Right ventricle myocardium inferior (tissue), 1 donor: ENCODE measurements at places on chromosomes 3 and 15.
A peak's percentile ranks its signal among the peaks of the same experiment; 100 is the strongest.

- no peak for DNase-seq
Measured at GRCh38 chr15:81117136-81117535, 16.9 kb upstream of the CFAP161 start.

- no peak for DNase-seq
Measured at GRCh38 chr3:133977568-133977967, 52.2 kb downstream of the SLCO2A1 start.

DNA sequence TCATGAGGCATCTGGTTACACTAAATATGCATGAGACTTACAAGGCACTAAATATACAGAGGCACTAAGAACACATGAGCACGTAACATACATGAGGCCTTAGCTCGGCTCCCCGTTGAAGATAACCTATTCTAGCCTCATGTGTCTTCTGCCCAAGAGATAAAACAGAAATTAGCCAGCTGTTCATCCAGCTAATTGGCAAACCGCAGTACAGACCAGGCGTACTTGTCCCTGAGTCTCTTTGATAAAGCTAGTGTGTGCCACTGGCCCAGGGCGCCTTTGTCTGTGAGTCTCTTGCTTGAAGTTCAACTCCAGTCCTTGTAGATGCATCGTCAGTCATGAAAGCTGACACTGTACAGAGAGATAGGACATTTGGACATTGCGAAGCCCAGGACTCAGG is 121.9 kb upstream of the SPATA12 start:
- no peak for DNase-seq

GRCh38 chr3:110343945-110344344 is 727.7 kb upstream of the NECTIN3 start:
- DNase-seq, result no peak

DNA sequence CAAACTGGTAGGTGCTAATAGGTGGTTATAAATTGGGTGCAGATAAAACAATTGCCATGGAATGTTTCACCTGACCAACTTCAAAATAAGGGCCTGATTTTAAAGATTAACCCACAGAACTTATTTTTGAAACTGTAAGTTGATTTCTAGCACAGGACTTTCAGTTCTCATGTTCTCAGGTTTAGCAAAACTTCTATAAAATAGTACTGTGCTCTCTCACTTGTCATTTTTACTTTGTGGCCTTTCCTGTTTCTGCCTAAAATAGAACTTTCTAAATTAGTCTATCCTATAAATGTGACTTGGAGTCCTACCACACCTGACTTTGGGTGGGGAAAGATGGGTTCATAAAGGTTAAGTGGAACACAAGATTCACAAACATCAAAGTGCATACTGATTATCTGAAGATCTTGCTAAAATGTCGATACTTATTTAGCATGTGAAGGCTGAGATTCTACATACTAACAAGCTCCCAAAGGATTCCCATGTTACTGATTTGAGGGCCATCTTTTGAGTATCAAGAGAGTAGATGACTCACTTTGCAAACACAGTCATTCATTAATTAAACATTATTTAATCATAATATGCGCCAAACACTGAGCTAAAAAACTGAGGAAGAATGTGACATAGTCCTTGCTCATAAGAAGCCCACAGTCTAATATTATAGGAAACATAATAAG is 38.6 kb downstream of the BTLA start:
- no peak for DNase-seq

DNA sequence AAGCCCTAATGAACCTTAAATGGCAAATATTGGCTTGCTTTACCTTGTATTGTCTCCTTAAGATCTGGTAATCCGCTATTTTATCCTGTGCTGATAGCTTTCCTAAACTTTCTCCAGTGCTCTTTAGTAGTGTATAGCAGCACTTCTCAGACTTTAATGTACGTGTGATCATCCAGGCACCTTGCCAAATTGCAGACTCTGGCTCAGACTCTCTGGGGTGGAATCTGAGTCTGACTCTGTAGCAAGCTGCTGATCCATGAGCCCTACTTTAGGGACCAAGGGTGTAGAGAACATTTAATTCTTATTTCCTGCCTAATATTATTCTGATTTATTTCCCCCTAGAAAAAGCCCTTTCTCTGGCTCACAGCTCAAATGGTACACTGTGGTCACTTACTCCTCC is 518.8 kb upstream of the ZNF385D start:
- no peak for DNase-seq

DNA sequence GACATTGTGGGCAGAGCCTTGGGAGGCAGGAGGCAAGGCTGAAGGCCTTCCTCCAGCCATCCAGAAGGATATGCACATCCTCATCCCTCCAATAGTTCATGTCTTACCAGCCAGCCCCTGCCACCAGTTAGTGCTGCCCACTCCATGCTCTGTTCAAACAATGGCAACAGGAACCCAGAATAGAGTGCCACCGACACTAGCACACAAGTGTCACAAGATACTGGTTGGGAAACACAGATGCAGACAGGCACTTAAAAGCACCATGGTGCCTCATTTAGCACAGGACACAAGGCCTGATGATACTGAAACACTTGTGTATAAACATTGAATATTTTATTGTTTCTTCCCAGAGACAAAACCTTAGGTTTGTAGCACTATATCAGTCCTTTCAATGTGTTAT is 56.5 kb upstream of the MYO5C start:
- DNase-seq, result no peak

DNA sequence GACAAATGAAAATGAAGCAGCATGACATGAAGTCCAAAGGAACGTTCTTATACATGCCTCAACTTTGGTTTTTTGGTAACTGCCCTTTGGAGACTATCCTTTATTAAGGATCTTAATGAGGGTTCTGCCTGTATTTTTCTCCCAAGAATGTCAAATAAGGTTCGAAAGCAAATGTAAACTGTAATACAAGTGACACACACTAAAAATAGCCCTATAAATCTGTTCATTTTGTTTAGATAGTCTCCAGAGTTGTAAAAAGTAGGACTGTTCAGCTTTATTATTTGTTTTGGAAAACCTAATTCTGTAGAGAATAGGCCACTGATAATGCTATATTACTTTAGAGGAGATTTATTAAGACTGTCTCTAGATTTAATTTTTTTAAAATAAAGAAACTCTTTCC is 80.5 kb upstream of the CDIN1 start:
- no peak for DNase-seq

DNA sequence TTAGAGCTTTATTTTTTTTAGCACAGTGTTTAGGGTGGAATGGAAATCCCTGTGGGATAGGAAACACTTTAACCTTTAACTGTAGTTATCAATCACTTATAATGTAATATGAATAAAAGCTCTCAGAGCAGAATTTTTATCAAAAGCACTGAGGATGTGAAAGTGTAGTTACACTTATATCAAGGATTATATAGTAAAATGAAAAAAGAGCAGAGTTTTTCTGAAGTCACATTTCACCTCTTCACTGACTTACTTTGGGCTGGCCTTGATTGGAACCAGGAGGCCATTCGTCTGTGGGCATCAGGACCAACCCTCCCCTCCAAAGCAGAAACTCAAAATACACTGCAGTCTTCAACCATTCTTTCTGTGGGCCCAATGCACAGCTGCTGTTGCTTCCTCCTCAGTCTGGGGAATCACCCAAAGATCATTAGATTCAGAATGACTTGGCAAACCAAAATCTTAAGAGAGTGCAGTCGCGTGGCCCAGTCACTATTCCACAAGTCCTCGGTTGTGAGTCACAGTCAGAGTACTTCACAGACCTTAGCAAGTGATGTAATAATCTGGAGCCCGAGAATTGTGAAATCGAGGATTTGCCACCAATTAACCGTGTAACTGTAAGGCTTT is 132.6 kb upstream of the COL8A1 start:
- DNase-seq, result peak; percentile 62

DNA sequence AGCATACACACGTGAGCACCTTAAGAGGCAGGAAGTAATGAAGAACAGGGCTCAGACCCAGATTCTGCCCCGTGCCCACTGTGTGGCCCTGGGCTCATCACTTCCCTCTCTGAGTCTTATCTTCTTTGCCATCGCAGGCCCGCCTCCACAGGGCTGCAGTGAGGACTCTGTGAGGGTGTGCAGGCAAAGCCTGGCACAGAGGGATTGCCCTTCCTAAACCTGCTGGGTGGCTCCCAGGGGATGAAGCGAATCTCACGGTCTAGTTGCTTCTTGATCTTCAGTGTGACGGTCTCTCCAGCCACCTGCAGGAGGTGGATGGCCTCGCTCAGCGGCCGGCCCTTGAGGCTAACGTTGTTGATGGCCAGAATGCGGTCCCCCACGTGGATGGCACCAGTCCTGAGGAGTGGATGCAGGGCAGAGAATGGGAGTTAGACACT is 32.8 kb downstream of the GRIP2 start:
- DNase-seq, result no peak

- no peak for DNase-seq
Measured at GRCh38 chr3:55615039-55615693, 128.1 kb upstream of the WNT5A start.

- no peak for DNase-seq
Measured at GRCh38 chr15:60297047-60297446, 100.7 kb downstream of the ANXA2 start.

DNA sequence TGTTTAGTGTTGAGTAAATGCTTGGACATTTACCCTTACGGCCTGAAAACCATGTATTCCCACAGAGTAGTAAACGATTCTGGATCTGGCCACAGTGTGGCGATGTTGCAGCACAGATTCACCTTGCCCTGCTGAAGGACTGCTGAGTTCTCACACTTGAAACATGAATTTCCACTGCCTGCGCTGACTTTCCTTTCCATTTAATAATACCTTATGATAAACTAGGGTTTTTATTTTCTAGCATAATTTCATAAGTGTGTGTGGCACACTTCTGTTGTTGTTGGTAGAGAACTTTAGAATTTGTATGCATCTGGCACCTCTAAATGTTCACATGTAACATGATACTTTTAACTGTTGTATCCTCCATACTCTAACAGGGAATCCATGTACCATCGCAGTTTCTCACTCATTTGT is 53.9 kb downstream of the C3orf38 start:
- DNase-seq, result peak; percentile 50

- DNase-seq, result no peak
Measured at GRCh38 chr3:149307435-149307783, 26.0 kb downstream of the TM4SF18 start.

DNA sequence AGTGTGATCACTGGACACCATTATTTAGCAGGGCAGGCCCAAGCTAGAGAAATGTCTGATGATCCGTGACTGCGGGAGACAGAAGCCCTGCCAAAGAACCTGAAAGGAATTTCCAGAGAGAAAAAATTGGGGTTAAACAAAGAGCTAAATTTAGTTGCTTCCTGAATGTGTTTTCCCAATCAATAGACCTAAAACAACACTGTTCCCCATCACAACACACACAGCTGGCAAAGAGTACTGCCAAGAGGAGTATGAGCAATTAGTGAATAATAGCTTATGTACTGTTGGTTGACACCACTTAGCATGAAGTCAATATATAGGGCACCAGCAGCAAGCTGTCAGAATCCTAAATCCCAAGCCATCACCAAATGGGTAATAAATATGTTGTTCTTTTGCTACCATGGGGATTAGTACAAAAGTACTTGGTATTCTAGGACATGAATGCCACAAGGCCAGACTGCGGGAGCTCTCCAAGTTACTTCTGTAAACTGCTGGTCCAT is 35.7 kb downstream of the CLK3 start:
- no peak for DNase-seq

- no peak for DNase-seq
Measured at GRCh38 chr15:54518156-54518882, 540.1 kb downstream of the UNC13C start.

DNA sequence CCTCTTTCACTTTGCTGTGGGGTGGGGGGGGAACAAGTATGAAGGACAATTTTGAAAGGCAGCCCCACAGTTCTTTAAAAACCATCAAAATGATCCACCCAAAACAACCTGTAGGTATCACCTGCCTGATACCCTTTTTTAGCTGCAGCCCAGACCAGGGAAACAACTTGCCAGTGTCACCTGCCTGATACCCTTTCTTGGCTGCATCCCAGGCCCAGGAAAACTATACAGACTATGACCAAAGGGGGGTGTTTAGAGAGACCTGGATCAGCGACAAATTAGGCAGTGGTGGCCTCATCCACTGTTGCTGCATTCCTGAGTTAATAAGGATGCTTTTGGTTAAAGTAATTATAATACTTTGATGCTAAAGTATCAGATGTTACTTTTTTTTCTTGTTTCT is 122.0 kb downstream of the VPS13C start:
- no peak for DNase-seq

DNA sequence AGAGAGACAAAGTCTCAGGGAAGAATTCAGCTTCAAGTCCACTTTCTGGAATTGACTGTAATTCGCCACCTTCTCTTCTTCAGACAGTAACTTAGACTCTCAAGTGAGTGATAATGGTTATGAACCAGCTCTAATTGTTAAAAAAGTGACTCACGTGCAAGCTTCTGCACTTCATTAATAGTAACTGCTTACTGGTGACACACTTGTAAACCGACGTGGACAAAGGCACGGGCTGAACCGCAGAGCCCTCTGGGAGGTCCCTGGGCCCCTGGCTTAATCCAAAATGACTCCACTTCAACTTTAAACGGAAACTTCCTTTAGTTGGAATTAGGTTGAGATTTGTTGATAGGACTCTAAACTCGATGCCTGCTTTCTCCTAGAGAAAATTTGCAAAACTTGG is 17.0 kb downstream of the MUC4 start:
- DNase-seq, result no peak

GRCh38 chr3:133386876-133387275 is 13.0 kb upstream of the BFSP2 start:
- no peak for DNase-seq

DNA sequence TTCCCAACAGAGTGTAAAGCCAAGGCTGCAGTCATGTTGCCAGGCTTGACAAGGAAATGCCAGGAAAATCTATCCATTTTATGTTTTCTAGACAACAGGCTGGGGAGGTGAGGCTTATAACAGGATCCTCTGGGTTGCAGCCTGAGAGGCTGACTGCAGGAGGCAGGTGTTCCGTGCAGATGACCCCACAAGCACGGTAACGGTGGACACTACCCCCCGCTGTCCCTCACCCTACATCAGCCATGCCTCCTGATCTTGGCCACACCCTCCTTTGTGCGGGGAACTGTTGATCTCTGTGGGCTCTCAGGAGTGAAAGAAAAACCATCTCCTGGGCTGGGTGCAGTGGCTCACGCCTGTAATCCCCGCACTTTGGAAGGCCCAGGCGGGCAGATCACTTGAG is 68.0 kb upstream of the ADPGK start:
- no peak for DNase-seq

DNA sequence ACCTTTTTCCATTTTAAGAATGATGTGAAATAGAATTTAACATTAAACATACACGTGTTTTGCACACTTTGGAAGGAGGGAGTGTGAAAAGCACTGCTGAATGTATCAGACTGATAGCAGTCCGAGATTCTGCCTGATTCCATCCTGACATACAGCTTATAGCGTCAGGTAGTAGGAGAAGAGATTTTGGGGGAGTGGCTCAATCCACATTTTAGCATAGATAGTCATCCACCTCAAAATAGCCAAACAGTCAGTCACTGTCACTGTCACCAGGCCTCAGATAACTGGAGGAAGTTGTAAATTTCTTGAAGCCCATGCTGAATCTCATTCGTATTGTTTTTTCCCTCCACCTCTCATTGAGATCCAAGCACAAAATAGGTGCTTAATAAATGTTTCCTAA is 35.4 kb upstream of the ARHGEF26 start:
- no peak for DNase-seq
